ENCODE measurements at places on chromosomes 16 and 17.

- no peak for DNase-seq
- no peak overlapping the region for H3K4me3 ChIP-seq
- peaks cover 7% of the 10 kb centered on the region for H3K36me3 ChIP-seq
- H3K27me3 ChIP-seq, result no peaks in the 10 kb centered on the region
- H3K4me1 ChIP-seq, result no peaks in the 10 kb centered on the region
Measured at GRCh38 chr16:47262938-47263337, 119.2 kb upstream of the NETO2 start.

- DNase-seq, result no peak
- H3K36me3 ChIP-seq, result no peaks in the 10 kb centered on the region
- no peaks in the 10 kb centered on the region for H3K27me3 ChIP-seq
Measured at GRCh38 chr16:55809386-55809785, 23.5 kb downstream of the CES1 start.

- no peak for DNase-seq
- no peaks in the 10 kb centered on the region for H3K27me3 ChIP-seq
- no peaks in the 10 kb centered on the region for H3K4me1 ChIP-seq
- no peak overlapping the region for H3K4me3 ChIP-seq
- H3K27ac ChIP-seq, result no peak overlapping the region
Measured at GRCh38 chr16:15575293-15576049, 67.5 kb downstream of the MARF1 start.

DNA sequence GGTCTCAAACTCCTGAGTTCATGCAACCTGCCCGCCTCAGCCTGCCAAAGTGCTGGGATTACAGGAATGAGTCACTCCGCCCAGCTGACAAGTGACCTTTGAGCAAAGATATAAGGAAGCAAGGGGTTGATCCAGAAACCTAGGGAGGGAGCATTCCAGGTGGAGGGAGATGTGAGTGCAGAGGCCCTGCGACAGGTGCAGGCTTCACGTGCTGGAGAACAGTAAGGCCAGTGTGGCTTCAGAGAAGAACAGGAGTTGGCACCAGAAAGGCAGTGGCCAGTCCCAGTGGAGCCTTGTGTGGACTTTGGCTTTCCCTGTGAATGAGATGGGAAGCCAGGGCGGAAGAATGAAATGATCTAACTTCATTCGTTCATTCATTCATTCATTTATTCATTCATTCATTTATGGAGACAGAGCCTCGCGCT, 73.6 kb upstream of the HAS3 start:
- no peak overlapping the region for H3K27ac ChIP-seq
- no peaks in the 10 kb centered on the region for H3K4me1 ChIP-seq
- H3K27me3 ChIP-seq, result no peaks in the 10 kb centered on the region
- no peaks in the 10 kb centered on the region for H3K36me3 ChIP-seq
- no peak for DNase-seq

DNA sequence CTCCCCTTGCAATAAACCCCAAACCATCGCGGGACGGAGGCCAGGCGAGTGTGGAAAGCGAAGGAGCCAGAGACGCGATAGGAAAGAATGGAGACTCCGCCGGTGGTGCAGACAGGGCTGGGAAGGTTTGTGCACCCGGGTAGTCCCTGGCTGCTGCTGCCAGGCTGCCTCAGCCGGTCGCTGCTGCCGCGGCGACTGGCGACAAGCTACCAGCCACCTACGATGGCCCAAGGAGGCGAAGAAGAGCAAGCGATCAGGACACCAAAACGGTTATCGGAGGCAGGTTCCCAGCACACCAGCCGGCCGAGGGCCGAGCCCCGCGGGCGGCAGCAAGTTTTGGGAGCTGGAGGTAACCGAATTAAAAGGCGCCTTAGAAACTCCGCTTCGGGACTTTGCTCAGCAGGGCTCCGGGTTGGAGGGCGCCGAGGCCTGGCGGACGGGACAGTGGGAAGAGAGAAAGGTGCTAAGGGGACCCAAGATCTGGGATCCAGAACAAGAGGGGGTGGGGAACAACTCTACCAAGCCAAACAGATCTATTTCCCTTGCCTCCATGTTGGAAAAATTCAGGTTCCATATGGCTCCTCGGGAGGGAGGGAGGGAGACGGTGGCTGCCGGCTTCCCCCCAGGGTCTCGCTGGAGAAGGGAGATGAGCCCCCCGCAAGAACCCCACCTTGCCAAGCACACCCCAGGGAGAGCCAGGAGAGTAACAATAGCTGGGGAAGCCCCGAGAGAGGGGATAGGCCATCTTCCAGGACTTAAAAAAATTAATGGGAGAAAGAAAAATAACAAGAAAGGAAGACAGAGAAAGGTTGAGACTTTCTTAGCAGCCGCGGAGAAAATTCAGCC, 9.7 kb upstream of the HOXB2 start:
- H3K27me3 ChIP-seq, result peaks cover 7% of the 10 kb centered on the region
- no peak for DNase-seq
- H3K4me3 ChIP-seq, result peak overlapping the region; percentile 28
- peak overlapping the region; percentile 56 for H3K27ac ChIP-seq

GRCh38 chr17:66392783-66393437, 90.5 kb downstream of the PRKCA start:
- no peak overlapping the region for H3K27ac ChIP-seq

Measured in right atrium auricular region (tissue), 2 donors.